Stimulated activated CD8-positive, alpha-beta memory T cell treated with anti-CD3 and anti-CD28 coated beads, Interleukin-7, amount 100 ng/mL, for 1 hour (primary cell): ENCODE measurements at places on chromosomes 11 and 22.

- DNase-seq: no peak
Observed at GRCh38 chr11:104725796-104726408, 172.4 kb downstream of the CASP12 start.

- no peak for DNase-seq
Observed at GRCh38 chr11:34423300-34423699, 15.4 kb upstream of the CAT start.

GRCh38 chr22:30314915-30315314 is 11.8 kb downstream of the TBC1D10A start:
- DNase-seq: no peak

DNA sequence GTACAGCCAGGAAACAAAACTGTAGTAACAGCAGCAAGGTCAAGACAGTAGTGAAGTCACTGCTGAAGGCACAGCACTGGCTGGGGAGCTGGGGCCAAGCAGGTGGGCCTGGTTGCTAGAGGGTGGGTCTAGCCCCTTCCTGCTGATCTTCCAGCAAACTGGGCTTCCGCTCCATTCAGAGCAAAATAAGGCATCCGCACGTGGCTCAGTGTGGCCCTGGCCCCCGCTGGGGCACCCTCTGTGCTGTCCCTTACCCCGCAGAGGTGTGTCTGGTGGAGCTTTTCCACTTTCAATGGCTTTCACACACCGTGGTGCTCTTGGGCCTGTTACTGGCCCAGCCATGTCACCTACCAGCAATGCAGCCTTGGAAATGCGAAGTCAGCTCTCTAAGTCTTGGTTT is 162.4 kb upstream of the B3GAT1 start:
- no peak for DNase-seq

- no peak for DNase-seq
Observed at GRCh38 chr22:19972652-19973550, 31.3 kb upstream of the TXNRD2 start.

DNA sequence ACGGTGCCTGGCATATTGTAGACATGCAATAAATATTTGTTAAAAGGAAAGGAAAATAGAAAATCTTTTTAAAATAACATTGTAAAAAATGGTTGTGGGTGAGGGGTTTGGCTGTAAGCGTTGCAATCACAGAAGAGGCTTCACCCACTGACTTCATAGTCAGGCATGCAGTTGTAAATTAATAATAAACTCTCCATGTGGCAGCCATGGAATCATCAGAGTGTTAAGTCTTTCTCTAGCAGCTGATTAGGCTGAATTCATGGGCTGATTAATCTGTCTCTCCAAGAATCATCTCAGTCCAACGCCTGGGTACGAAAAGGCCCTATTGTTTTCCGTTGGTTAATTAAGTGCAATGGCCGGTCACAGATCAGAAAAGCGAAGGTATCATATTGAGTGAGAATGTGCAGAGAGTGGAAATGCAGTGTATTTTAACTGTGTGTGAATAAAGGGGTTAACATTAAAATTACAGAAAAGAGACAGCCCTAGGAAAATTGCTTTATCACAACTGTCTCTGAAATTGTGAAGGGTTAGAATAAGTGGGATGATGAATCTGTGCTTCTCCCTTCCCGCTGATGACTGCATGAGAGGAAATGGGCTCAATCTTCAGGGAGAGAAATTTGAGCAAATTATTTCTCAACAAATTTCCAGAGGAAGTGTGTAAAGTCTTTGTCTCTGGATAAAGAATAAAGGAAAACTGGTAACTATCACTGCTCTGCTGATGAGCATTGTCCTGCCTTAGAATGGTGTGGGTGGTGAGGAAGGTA is 269.0 kb downstream of the FAM76B start:
- DNase-seq: no peak
